ENCODE measurements at places on chromosomes 1 and 21. TPM values are rescaled to one million over a fixed set of nuclear protein-coding genes. Genes with fewer than 3 reads are reported as not detected.

- no peak for DNase-seq
- peaks cover 6% of the 10 kb centered on the region for H3K4me1 ChIP-seq
- peaks cover 21% of the 10 kb centered on the region for H3K27me3 ChIP-seq
- no peaks in the 10 kb centered on the region for H3K36me3 ChIP-seq
Observed at GRCh38 chr1:44035726-44036408, 4.6 kb upstream of the SLC6A9 start.

DNA sequence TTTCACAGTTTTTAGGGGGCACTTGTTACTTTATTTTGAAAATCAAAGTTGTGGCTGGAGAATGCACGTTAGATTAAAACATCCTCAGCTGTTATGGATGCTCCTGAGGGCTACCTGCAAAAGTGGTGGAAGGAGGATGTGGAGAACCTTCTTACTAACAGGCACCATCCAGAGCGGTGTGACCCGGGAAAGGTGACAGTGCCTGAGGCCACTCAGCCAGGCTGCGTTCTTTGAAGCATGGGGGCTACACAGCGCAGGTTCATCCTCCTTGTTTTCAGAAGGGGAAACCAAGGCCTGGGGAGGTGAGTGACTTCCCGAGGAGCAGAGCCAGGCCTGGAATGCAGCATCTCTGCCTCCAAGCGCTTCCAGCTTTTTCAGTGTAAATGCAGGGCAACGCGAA lies 24.0 kb downstream of the DMRTB1 start:
- H3K27ac ChIP-seq = no peak overlapping the region
- H3K4me1 ChIP-seq = no peaks in the 10 kb centered on the region
- H3K27me3 ChIP-seq = no peaks in the 10 kb centered on the region
- no peak overlapping the region for H3K4me3 ChIP-seq
- no peak for DNase-seq

DNA sequence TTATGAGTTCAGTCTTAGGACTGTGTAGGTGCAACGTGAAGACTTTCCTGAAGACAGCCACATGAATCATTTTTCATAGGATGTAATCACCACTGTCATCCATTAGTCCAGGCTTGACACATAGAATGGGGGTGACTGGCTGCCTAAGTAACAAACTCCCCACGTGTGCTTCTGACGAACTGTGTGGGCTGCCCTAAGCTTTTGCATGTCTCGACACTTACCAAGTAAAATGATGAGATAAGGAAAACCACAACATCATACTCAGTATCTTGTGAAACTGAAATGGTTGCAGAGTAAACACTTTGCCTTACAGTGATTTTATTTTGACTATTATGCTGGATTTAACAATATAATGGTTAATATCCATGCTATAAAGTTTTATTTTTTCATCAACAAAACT lies 19.5 kb downstream of the ERG start:
- no peaks in the 10 kb centered on the region for H3K27me3 ChIP-seq
- H3K4me3 ChIP-seq = no peak overlapping the region

DNA sequence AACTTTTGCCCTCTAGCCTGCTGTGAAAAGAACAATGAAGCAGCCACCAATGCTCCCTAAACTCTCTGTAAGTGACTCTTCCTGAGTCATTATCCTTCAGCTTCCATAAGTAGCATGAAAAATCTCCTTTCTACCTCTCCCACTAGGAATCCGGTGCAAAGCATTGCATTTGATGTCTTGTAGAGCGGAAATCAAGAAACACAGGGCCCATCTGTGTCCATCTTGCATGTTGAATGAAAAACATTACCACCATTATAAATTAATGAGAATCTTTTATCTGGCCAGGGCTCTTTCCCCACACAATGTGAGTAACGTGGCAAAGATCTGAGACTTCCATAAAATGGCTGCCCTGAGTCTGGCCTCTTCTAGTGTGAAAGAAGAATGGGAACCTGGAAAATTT lies 324.4 kb downstream of the ADGRL2 start:
- H3K4me3 ChIP-seq = no peak overlapping the region
- H3K36me3 ChIP-seq = no peaks in the 10 kb centered on the region
- no peaks in the 10 kb centered on the region for H3K27me3 ChIP-seq
- H3K4me1 ChIP-seq = no peaks in the 10 kb centered on the region
- DNase-seq = no peak

The POU2F1 gene
- 2.3 TPM for polyA plus RNA-seq

GRCh38 chr21:37710546-37711285 lies 205.5 kb downstream of the KCNJ6 start:
- H3K4me1 ChIP-seq = no peaks in the 10 kb centered on the region
- H3K4me3 ChIP-seq = no peak overlapping the region
- DNase-seq = no peak
- H3K36me3 ChIP-seq = no peaks in the 10 kb centered on the region

DNA sequence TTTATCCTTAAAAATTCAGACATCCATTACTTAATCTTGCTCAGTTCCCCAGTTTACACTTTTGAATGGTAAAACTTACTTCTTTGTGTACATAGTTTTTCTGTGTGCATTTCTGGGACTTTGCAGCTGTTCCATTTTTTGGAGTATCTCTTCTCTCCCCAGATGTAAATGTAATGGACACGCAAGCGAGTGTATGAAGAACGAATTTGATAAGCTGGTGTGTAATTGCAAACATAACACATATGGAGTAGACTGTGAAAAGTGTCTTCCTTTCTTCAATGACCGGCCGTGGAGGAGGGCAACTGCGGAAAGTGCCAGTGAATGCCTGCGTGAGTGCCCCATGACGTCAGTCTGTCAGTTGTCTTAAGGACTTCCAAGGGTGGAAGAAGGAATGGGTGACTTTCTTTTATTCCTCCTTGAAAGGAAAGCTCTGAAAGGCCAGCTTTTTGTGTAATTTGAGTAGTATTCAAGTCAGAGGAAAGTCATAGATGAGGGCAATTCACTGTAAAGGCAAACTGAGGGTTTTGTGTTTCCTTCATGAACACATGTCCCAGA lies 75.7 kb upstream of the LAMC2 start:
- no peaks in the 10 kb centered on the region for H3K27me3 ChIP-seq
- no peak overlapping the region for H3K27ac ChIP-seq
- H3K4me3 ChIP-seq = no peak overlapping the region
- DNase-seq = no peak
- H3K36me3 ChIP-seq = no peaks in the 10 kb centered on the region
- H3K4me1 ChIP-seq = peaks cover 2% of the 10 kb centered on the region

DNA sequence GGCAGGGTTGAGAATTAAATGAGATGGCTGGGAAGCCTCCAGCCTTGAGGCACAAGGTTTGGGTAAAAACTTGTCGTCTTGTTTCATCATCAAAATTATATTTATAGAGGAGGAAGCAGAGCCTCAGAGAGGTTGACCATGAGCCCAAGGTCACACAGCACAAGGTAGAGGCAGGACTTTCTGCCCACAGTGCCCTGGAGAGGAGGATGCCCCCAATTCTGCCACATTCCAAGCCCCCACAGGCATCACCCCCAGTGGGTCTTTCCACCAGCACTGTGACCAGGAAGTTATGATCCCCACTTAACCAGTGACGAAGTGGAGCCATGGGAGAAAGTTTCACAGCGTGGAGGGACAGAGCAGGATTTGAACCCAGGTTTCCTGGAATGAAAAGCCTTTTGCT lies 400.0 kb downstream of the MATN1 start:
- no peak overlapping the region for H3K4me3 ChIP-seq
- H3K27ac ChIP-seq = no peak overlapping the region
- no peak for DNase-seq

GRCh38 chr1:166693673-166694297 lies 145.5 kb upstream of the POGK start:
- H3K27me3 ChIP-seq = no peaks in the 10 kb centered on the region
- no peak overlapping the region for H3K27ac ChIP-seq
- no peaks in the 10 kb centered on the region for H3K4me1 ChIP-seq
- no peak for DNase-seq

DNA sequence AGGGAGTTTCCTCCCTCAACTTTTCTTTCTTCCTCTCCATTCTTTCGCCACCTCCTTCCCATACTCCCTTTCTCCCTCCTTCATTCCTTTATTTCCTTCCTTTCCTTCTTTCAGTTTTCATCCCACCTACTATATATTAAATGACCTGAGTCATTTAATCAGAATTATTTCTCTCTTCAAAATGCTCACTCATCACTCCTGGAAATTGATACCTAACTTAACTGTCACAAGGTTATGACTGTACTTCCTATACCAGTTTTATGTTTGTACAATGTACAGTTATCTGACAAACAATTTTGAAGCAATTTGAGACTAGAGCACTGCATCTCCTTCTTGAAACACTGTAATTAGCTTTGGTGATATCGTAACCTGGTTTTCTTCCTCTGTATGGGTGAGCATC lies 41.4 kb downstream of the NEXN start:
- peaks cover 11% of the 10 kb centered on the region for H3K4me1 ChIP-seq
- H3K36me3 ChIP-seq = no peaks in the 10 kb centered on the region
- no peaks in the 10 kb centered on the region for H3K27me3 ChIP-seq
- H3K4me3 ChIP-seq = no peak overlapping the region
- no peak for DNase-seq

GRCh38 chr21:26405735-26406361 lies 167.2 kb downstream of the CYYR1 start:
- no peak overlapping the region for H3K27ac ChIP-seq
- H3K4me3 ChIP-seq = no peak overlapping the region
- no peaks in the 10 kb centered on the region for H3K4me1 ChIP-seq

The CZIB gene
- 58.2 TPM for polyA plus RNA-seq

The RNF186 gene
- not detected for polyA plus RNA-seq

- H3K27me3 ChIP-seq = no peaks in the 10 kb centered on the region
- DNase-seq = no peak
- peaks cover 13% of the 10 kb centered on the region for H3K4me1 ChIP-seq
- H3K27ac ChIP-seq = peak overlapping the region; percentile 14
Observed at GRCh38 chr21:42806509-42807140, 72.7 kb downstream of the WDR4 start.

The TMEM200B gene
- polyA plus RNA-seq = not detected

- H3K36me3 ChIP-seq = no peaks in the 10 kb centered on the region
- no peak overlapping the region for H3K27ac ChIP-seq
- H3K4me3 ChIP-seq = no peak overlapping the region
- H3K4me1 ChIP-seq = no peaks in the 10 kb centered on the region
- DNase-seq = no peak
Observed at GRCh38 chr1:193799948-193800690, 613.7 kb upstream of the B3GALT2 start.

DNA sequence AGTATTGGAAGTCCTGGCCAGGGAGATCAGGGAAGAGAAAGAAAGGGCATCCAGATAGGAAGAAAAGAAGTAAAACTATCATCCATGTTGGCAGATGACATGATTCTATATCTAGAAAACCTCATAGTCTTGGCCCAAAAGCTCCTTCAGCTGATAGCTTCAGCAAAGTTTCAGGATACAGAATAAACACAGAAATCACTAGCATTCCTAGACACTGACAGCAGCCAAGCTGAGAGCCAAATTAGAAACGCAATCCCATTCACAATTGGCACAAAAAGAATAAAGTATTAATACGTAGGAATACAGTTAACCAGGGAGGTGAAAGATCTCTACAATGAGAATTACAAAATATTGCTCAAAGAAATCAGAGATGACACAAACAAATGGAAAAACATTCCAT lies 44.6 kb downstream of the ZFYVE9 start:
- H3K27ac ChIP-seq = no peak overlapping the region
- H3K4me3 ChIP-seq = no peak overlapping the region
- no peaks in the 10 kb centered on the region for H3K4me1 ChIP-seq
- DNase-seq = no peak
- H3K36me3 ChIP-seq = no peaks in the 10 kb centered on the region

DNA sequence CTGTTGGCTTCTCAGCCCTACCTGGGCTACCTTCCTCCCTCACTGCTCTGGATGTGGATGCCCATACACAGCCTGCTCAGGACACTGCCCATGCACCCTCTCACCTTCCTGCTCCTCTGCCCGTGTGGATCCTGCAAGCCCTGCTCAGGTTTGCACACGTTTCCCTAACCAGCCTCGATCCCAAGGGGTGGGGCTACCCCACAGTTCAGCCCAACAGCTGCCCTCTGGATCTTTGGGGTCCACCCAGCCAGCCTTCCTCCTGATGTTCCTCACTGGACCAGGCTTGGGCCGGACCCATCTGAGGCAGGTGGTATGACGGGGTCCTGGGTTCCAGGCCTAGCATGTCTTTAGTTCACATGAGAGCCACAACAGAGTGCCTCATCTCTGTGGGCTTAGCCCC lies 4.7 kb downstream of the TMEM54 start:
- DNase-seq = no peak
- no peaks in the 10 kb centered on the region for H3K36me3 ChIP-seq
- no peak overlapping the region for H3K4me3 ChIP-seq
- H3K27me3 ChIP-seq = peaks cover 46% of the 10 kb centered on the region
- peaks cover 16% of the 10 kb centered on the region for H3K4me1 ChIP-seq

DNA sequence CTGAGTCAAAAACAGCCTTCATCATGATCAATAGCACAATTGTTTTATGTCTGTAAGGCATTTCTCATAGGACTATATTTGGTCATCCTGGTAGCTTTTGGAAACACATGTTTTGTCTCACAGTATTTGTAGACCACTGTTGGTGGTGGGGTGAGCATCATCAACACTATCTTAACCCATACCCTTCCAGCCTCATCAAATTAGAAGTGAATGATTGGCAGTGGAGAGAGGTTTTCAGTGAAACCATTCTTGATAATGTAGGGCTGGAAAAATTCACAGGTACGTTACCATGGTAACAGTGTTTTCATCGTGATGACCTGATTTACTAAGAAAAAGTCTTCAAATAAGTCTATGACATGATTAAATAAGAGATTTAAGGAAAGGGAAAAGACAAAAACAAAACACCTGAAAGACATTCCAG lies 45.3 kb upstream of the C1orf105 start:
- H3K4me1 ChIP-seq = no peaks in the 10 kb centered on the region
- no peak overlapping the region for H3K27ac ChIP-seq
- no peak overlapping the region for H3K4me3 ChIP-seq
- no peak for DNase-seq
- H3K27me3 ChIP-seq = no peaks in the 10 kb centered on the region
- H3K36me3 ChIP-seq = no peaks in the 10 kb centered on the region

- no peak for DNase-seq
- H3K4me3 ChIP-seq = no peak overlapping the region
- no peaks in the 10 kb centered on the region for H3K27me3 ChIP-seq
- no peaks in the 10 kb centered on the region for H3K36me3 ChIP-seq
Observed at GRCh38 chr1:54114955-54115354, 37.8 kb downstream of the CDCP2 start.

DNA sequence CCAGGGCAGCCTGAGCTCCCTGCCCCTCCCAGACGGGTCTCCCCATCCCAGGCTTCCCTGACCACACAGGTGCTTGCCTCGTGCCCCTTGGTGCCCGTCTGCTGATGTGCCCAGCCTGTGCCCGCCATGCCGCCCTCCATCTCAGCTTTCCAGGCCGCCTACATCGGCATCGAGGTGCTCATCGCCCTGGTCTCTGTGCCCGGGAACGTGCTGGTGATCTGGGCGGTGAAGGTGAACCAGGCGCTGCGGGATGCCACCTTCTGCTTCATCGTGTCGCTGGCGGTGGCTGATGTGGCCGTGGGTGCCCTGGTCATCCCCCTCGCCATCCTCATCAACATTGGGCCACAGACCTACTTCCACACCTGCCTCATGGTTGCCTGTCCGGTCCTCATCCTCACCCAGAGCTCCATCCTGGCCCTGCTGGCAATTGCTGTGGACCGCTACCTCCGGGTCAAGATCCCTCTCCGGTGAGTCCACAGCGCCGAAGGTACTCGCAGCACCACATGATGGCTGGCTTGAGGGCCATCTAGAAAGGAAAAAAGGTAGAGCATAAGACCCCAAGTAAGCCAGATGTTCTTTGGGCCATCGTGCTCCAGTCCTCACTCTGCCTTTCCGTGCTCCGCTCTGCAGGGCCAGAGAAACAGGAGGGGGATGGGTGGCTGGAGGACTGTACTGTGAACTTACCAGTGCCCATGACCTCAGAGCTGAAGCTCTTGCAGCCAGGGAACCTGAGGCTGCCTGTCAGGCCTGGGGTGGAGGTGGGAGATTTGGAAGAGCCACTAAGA lies 1.4 kb downstream of the ADORA1 start:
- H3K36me3 ChIP-seq = no peaks in the 10 kb centered on the region
- no peak overlapping the region for H3K4me3 ChIP-seq
- H3K27me3 ChIP-seq = peaks cover 34% of the 10 kb centered on the region

The ATP5PF gene
- 340 TPM for polyA plus RNA-seq

Data from CD14-positive monocyte (primary cell).